ENCODE measurements at places on chromosomes 12 and 14.

DNA sequence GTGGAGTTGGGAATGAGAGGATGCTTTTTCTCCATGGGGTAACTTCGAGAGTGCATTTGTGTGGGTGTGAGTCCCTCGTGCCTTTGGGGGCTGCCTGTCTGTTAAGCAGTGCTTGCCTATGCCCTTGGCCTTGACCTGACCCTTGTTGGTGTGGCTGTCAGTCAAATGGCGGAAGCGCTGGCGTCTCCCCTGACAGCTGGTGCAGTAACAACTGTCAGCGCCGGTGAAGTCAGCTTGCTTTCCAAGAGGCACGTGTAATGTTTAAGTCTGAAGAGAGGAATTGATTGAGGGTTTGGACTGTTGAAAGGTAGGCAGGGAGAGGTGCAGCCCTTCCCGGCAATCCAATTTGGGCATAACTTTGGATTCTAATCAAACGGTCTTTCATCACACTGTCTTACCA, 211.3 kb downstream of the AACS start:
- DNase-seq = no peak

DNA sequence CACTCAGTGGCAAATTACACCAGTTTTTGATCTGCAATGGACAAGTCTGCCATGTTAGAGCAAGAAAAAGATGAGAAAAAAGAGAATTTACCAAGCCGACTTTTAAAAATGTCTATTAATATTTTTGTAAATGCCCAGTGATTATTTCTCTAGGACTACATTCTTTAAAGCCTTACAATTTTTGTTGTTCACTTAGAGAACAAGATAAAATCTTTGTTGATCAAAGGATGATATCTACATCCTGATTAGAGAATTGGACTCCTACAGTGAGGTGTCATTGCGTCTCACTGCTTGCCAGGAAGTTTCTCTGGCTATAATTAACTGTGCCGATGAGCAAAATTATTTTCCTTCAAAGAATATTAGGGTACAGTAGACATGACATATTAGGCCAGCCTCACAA, 1.7 kb upstream of the CFAP54 start:
- DNase-seq = no peak

DNA sequence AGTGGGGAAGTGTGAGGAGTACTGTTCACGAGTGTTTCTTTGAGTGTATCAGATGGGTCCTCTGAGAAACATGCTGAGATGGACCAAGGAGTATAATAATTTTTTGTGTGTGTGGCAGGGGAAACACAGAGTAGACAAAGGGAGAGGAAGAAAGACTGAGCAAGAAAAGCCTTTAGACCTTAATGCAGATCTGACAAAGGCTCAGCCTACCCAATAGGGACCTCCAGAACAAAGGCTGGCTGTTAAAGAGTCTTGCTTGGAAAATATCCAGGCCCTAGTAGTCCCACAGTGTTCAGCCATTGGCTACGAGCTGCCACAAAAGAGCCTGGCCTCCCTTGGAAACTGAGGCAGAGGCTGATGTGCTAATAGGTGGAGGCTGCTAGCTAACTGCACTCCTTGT, 13.5 kb downstream of the COQ5 start:
- DNase-seq = no peak

DNA sequence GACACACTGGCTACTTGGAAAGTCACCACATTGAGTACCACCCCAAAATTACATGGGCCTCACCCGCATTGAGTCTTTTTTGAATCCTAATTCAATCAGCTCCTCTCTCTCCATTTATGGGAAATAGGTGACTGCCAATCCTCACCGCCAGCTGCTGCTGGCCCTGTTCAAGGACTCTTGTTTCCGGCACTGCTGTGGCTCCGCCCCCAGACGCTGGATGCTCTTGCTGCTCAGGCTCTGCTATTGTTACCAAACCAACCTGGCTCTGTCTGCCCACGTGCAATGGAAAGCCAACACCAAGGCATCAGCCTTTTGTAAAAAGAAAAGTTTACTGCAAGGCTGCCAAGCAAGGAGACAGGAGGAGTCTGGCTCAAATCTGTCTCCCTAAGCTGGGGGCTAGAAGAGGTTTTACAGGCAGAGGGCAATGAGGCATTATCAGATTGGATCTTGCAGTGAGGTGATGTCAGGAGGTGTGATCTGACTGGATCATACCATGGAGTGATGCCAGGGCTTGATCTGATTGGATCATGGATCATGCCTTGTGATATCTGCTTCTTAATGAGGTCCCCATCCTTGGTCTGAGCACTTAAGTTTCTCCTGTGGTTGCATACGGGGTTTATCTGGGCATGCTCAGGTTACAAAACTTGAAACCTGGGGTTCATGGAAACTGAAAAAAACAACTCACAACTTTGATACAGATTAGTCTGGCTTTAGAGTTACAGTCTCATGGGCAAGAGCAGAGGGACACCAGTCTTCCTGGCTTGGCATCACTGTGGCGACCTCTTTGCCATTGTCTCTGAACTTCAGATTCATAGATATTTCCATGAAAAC, 117.1 kb upstream of the SLC35F4 start:
- DNase-seq = no peak

- DNase-seq = no peak
These were observed 15.9 kb downstream of the PLEKHG3 start for GRCh38 chr14:64720131-64720576.
